ENCODE measurements at places on chromosomes 12 and 14. TPM values are rescaled to one million over a fixed set of nuclear protein-coding genes. Genes with fewer than 3 reads are reported as not detected.
A peak's percentile ranks its signal among the peaks of the same experiment; 100 is the strongest.

- no peak for DNase-seq
These were observed 2.0 kb downstream of the SYNE3 start for GRCh38 chr14:95514131-95515079.

DNA sequence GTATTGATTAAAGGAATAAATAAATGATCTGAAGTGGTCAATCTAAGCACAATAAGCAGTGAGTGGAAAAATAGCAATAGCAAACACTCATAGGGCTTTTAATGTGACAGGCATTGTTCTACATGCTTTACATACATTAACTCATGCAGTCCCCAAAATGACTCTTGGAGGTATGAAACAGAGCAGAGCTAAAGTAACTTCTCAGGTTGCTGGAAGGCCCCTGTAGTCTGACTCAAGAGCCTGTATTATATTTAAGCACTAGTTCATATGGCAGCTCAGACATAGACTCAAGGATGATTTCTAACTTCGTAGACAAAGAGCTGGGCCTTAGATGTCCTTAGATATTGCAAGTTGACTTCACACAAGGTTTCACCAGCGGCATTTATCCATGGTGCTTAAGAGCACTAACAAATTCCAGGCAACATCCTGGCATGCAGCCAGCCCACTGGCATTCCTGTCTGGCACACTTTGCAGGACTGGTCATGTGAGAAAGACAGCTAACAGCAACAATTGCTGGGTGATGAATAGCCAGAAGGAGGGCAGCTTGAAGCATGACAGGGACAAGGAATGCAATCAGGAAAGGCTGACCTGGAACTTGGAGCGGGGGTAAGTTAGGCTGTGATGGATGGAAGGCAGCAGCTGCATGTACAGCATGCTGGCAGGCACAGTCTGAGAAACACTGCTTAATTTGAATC lies 22.9 kb upstream of the KTN1 start:
- DNase-seq, result peak; percentile 95

DNA sequence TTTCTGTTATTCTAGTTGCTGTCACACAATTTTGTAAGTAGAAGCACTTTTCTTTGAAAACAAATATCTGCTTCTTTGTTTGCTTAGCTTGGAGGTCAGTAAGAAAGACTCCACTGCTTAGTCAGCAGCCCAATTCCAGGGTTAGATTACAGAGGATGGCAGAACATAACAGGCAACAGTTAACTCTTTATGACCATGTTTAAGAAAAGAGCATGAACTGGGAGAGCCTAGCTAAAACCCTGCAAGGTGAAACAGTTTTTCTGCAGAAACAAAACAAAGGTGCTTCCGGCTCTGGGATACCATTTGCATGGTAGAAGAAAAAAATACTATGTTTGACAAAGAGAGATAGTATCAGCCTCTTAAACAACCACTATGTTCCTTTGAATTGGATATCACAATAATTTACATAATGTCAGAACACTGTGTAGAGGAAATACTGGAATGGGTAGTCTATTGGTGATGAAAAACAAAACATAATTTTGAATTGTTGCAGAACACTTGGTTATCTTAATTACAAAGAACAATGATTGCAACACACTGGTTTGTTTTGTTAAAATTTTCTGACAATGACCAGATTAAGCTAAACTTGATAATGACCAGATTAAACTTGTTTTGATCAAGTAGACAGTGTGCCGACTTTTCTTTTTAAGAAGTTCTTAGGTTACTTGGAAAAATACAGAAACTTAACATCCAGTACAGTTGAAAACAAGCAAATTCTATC lies 22.4 kb upstream of the PPM1H start:
- peak; percentile 13 for DNase-seq

DNA sequence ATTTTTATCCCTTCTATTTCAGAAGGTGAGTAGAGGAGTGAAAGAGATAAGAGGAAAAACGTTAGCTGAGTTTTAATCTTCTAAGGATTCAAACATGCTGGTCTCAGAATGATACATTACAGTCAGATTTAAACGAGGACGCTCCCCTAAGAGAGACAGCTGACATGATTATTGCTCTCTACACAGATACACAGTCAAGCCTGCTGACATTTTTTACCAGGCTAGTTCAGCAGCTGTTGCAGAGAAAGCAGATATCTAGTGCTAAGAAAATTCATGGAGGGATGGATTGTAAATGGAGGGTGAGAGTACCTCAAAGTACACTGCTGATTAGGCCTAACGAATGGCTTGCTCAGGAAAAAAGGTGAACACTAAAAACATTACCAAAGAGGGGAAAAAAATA lies 31.9 kb upstream of the SOS2 start:
- DNase-seq, result no peak

GRCh38 chr14:60945984-60946383 lies 34.9 kb downstream of the TRMT5 start:
- peak; percentile 30 for DNase-seq

SLC5A8 gene
- not detected for total RNA-seq

DNA sequence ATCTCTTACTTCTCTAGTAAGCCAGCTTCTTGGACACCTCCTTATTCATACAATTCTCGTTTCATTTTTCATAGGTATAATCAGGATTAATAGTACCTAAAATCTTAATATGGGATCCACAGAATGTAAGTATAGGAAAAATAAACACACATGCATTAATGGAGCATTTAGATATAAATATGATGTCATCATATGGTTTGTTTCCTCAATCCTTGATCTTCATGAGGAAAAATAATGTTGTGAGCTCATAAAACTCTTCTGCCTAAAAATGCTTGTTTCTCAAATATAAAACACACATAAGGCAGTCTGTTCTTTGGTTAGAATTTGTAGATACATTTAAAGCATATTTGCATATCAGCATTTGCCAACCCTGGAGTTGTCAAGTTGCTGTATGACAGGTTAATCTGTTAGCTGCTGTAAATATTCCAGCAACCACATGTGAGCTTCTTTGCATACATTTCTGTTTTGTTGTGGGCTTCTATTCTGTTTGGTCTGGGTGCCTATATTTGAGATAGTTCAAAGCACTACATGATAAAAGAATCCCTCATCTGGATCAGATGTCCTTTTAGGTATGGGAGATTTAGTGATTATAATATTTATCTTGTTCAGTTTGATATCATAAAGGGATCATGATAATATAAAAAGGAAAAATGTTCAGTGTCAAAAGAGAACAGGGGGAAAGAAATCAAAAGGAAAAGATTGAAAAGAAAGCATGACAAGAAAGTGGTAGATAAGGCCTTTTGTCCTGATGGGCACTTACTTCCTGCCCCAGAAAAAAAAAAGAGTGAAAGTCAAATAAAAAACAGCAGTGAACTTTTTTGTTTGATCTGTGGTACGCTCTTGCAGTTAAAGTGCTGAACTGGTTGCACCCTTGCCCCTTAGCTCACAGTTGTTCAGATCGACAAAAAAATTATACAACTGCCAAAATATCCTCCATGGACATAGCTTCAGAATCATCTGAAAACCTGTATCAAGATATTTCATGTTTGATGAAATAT lies 68.6 kb downstream of the ACSS3 start:
- DNase-seq, result no peak

CMA1 gene
- not detected for total RNA-seq

GRCh38 chr12:3964439-3964838 lies 91.2 kb upstream of the PARP11 start:
- peak; percentile 2 for DNase-seq

PLEK2 gene
- total RNA-seq, result 2.3 TPM

TBX3 gene
- total RNA-seq, result 18.4 TPM

DNA sequence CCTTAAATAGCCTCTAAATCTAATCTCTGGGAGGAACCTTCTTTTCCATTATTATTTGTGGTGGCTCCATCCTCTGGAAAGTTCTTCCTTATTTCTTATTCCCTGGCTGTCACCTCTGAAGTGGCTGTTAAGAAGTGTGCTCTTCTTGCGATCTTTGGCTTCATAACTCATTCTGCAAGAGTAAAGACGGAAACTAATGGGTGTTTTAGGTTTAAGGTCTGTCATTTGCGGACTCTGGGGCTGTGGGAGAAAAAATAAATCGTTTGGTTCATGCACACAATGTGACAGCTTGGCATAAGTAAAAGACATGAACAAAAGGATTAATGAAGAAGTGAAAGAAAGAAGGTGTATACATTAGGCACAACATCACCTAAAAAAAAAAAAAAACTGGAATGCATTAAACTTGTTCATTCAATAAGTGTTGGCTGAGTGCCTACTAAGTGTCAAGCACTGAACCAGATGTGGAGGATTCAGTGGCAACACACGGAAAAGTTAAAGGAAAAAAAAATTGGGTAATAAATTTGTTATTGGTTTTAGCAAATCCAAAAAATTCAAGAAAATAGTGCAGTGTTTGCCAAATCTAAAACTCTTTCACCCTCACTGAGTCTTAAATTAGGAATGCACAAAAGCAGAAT lies 99.5 kb downstream of the ERGIC2 start:
- DNase-seq, result no peak

GRCh38 chr14:82313889-82314288 lies 780.2 kb upstream of the SEL1L start:
- no peak for DNase-seq

DNA sequence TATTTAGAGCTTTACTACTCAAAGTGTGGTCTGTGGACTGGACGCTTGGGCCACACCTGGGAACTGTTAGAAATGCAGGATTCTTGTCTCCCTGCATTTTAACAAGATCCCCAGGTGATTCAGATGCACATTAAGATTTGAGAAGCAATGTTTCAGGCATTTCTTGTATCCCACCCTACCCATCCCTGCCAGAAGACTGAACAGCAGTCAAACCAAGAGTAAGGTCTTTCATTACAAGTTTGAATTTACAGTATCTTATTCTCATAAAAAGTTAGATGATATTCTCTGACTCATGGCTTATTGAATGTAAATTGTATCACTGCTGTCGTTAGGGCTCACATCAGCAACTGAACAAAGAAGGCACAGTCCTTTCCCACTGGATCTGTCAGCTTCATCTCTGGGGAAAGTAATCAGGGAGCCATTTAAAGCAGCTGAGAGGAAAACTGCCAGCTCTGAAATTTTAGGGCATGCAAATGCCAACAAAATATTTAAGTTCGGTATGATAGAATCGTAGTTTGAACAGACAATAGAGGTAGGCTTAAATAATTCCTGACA lies 141.1 kb downstream of the AKAP6 start:
- no peak for DNase-seq

USP44 gene
- not detected for total RNA-seq

GRCh38 chr12:100332852-100333251 lies 24.0 kb upstream of the SLC17A8 start:
- no peak for DNase-seq

DNA sequence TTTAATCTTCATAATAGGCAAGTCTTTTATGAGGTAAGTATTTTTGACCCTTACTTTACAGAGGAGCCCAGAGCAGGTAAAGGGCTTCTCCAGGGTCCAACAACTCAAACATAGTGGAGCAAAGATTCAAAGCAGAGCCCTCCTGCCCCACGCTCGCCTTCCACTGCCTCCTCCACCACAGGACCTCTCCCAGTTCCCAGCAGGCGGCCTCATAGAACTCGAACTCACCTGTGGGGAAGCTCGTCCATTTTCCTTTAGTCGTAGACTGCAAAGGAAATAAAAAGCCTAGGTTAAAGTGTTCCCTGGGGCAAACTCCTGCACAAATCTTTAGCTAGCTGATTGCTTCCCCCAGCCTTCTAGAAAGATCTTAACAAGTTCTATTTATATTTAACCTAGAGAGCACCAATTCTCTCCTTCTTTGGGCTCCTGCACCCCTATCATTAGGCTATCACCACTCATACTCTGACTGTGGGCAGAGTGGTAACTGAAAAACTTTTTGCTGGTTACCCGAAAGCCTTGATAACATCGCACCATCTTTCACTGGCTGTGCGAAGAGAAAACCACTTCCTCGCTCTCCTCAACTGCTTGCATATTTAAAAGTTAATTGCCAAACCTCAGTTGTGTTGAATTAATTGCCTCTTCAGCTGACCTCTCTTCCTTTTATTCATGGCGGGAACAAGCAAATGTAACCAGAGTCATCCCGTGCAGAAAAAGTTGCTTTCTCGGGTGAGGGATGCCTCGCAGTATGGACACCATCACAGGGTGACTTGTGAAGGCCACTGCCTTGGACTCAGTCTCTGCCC lies 299.6 kb downstream of the DPF3 start:
- DNase-seq, result no peak

DNA sequence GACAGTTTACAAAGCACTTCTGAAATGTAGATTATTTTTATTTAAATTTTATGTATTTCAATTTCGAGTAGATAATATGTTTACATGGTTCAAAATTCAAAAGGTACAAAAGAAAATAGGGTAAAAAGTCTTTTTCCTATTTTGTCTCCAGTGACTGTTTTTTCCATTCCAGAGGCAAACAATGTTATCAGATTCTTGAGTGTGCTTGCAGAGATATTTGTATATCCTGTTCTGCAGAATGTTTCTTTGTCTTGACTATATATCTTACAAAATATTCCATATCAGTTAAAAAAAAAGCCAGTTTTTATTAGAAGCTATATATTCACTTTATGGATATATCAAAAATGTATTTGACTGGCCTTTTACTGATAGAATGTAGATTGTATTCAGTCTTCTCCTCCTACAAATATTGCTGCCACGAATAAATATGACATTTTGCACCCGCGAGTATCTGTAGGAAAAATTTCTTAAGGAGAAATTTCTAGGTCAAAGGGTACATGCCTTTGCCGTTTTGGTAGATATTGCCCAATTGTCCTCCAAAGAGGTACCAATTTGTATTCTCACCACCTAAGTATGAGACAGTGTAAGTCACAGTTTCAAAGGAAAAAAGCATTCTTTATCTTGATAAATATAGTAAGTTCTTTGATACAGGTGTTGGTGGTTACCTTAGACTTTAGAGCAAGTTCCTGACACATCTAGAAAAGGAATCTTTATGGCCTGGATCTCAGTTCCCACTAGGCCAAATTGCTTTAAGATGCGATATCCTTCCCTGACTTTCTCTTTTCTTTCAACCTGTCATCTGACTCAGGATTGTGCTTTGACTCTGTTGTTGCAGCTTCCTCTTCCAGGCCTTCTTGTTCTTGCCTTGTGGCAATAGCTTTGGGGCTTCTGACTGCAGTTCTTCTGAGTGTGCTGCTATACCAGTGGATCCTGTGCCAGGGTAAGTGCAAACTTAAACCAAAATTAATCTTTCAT lies 2.3 kb downstream of the KLRG1 start:
- no peak for DNase-seq

DNA sequence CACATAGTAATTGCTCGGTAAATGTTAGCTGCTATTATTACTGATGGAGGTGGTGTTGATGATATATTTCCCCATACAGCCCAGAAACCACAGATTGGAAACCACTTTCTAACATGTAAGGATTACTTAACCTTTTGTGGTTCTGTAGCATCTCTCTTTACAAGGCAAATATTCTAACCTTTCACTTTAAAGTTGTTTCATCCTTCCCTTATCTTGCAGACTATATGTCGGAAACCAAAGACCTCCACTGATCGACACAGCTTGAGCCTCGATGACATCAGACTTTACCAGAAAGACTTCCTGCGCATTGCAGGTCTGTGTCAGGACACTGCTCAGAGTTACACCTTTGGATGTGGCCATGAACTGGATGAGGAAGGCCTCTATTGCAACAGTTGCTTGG lies 75.8 kb downstream of the FRMD6 start:
- no peak for DNase-seq

All from HT1080 (cell line).